PC-3 (cell line): ENCODE measurements at places on chromosomes 7 and 10. TPM values are rescaled to one million over a fixed set of nuclear protein-coding genes. Genes with fewer than 3 reads are reported as not detected.
A peak's percentile ranks its signal among the peaks of the same experiment; 100 is the strongest.

Gene CHPF2
- 30.1 and 36.5 TPM in 2 replicates for total RNA-seq

Gene HPSE2
- 0.15 TPM in 1 of 2 replicates, not detected in the other for total RNA-seq

Gene CLCN1
- 0.55 and 0.69 TPM in 2 replicates for total RNA-seq

Gene MNX1
- total RNA-seq = 2.6 and 3.7 TPM in 2 replicates

Gene MINDY4
- total RNA-seq = 3.0 TPM in 2 replicates

Gene CCDC7
- 14.1 and 19.1 TPM in 2 replicates for total RNA-seq

GRCh38 chr10:91185239-91185875 is 35.1 kb upstream of the PCGF5 start:
- peak; percentile 38 for DNase-seq
- no peak overlapping the region for H3K4me3 ChIP-seq
- H3K27ac ChIP-seq = no peak overlapping the region
- H3K36me3 ChIP-seq = no peaks in the 10 kb centered on the region
- no peaks in the 10 kb centered on the region for H3K27me3 ChIP-seq

- peaks cover 11% of the 10 kb centered on the region for H3K4me1 ChIP-seq
- H3K4me3 ChIP-seq = no peak overlapping the region
- H3K27ac ChIP-seq = no peak overlapping the region
- no peak for DNase-seq
These were observed 17.6 kb upstream of the TMEM26 start for GRCh38 chr10:61470740-61471139.

- DNase-seq = peak; percentile 87
- peaks cover 13% of the 10 kb centered on the region for H3K4me1 ChIP-seq
- H3K27me3 ChIP-seq = no peaks in the 10 kb centered on the region
- H3K4me3 ChIP-seq = no peak overlapping the region
These were observed 23.3 kb upstream of the ZNF282 start for GRCh38 chr7:149171892-149172533.

DNA sequence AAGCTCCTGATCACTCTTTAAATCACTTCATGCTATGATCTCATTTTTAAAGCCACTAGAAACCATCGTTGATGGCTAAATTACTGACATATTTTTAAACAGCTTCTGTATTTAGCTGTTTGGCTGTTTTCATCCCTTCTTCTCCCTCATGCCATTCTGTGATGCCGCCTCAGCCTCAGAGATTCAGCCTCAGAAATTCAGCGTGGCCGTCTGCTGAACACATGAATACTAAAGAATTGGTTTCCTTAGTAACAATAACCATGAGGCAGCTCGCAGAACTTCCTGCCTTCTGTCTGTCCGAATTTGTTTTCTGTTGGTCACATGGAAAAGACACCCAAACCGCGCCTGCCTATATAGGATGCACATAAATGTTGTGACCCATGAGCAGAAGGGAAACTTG is 31.0 kb upstream of the FZD1 start:
- H3K27me3 ChIP-seq = no peaks in the 10 kb centered on the region
- H3K36me3 ChIP-seq = no peaks in the 10 kb centered on the region
- DNase-seq = no peak
- no peak overlapping the region for H3K4me3 ChIP-seq

GRCh38 chr10:110873951-110874350 is 2.2 kb downstream of the PDCD4 start:
- DNase-seq = no peak
- H3K27ac ChIP-seq = no peak overlapping the region
- H3K36me3 ChIP-seq = no peaks in the 10 kb centered on the region
- H3K4me3 ChIP-seq = peak overlapping the region; percentile 86
- no peaks in the 10 kb centered on the region for H3K27me3 ChIP-seq

DNA sequence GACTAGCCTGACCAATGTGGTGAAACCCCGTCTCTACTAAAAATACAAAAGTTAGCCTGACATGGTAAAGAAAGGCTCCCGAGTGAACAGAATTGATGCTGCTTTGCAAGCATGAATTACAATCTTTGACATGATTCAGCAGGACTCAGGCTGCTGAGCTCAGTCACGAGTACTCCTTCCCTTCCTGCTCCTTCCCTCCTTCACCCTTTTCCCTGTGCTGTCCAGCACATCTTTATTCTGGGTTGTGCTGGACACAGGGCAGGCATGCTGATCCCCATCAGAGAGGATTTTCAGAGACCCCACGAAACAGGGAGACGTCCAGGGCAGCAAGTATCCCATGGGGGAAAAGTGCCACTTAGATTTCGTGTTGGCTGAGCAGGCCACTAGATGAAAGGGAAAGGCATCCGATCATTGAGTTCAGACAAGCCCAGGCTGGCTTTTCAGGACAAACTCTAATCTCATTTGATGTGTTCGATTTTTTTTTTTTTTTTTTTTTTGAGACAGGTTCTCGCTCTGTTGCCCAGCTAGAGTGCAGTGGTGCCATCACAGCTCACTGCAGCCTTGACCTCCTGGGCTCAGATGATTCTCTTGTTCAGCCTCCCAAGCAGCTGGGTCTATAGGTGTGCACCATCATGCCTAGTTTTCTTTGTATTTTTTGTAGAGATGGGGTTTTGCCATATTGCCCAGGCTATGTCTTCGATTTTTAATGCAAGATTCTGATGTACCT is 36.5 kb downstream of the BAMBI start:
- H3K27ac ChIP-seq = no peak overlapping the region
- no peaks in the 10 kb centered on the region for H3K4me1 ChIP-seq
- DNase-seq = no peak
- no peaks in the 10 kb centered on the region for H3K27me3 ChIP-seq

GRCh38 chr7:113519472-113519871 is 399.3 kb downstream of the PPP1R3A start:
- H3K36me3 ChIP-seq = no peaks in the 10 kb centered on the region
- H3K27ac ChIP-seq = no peak overlapping the region
- H3K27me3 ChIP-seq = no peaks in the 10 kb centered on the region

GRCh38 chr7:134084488-134085144 is 42.5 kb upstream of the LRGUK start:
- H3K4me3 ChIP-seq = no peak overlapping the region
- no peak overlapping the region for H3K27ac ChIP-seq
- H3K4me1 ChIP-seq = peaks cover 8% of the 10 kb centered on the region
- H3K27me3 ChIP-seq = no peaks in the 10 kb centered on the region

DNA sequence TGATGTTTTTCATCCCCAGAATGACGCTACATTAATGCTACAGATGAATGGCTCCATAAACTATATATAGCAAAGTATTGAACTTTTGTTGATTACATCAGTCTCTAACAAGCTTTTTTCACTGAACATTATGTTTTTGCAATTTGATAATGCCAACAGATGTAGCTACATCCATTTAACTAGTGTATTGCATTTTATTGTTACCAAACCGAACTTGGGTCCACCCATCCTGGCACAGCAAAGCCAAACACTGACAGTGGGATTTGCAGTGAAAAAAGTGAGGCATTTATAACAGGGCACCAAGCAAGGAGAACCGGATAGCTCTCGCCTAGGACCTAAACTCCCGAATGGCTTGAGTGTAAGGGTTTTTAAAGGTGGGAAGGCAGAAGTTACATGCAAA is 182.8 kb upstream of the TNS3 start:
- no peak for DNase-seq
- no peaks in the 10 kb centered on the region for H3K36me3 ChIP-seq
- peaks cover 30% of the 10 kb centered on the region for H3K4me1 ChIP-seq
- H3K4me3 ChIP-seq = no peak overlapping the region
- H3K27me3 ChIP-seq = no peaks in the 10 kb centered on the region

- H3K36me3 ChIP-seq = no peaks in the 10 kb centered on the region
- H3K27me3 ChIP-seq = no peaks in the 10 kb centered on the region
- H3K4me1 ChIP-seq = peaks cover 27% of the 10 kb centered on the region
- peak; percentile 24 for DNase-seq
- H3K27ac ChIP-seq = no peak overlapping the region
These were observed 597 bp downstream of the ZNF277 start for GRCh38 chr7:112206991-112207592.

DNA sequence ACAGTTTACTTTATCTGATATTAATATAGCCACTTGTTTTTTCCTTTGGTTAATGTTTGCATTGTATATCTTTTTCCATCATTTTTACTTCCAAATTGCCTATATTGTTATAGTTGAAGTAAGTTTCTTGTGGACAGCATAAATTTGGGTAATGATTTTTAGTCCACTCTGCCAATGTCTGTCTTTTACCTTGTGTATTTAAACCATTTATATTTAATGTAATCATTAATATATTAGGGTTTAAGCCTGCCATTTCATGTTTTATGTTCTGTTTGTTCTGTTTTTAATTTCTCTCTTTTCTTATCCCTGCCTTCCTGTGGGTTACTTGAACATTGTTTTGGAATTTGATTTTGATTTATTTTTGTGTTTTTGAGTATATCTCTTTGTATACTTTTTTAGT is 12.8 kb upstream of the NOD1 start:
- no peak overlapping the region for H3K4me3 ChIP-seq
- DNase-seq = no peak
- no peaks in the 10 kb centered on the region for H3K27me3 ChIP-seq
- H3K36me3 ChIP-seq = peaks cover under 1% of the 10 kb centered on the region; the same call in 1 of the 2 replicates
- H3K27ac ChIP-seq = no peak overlapping the region

DNA sequence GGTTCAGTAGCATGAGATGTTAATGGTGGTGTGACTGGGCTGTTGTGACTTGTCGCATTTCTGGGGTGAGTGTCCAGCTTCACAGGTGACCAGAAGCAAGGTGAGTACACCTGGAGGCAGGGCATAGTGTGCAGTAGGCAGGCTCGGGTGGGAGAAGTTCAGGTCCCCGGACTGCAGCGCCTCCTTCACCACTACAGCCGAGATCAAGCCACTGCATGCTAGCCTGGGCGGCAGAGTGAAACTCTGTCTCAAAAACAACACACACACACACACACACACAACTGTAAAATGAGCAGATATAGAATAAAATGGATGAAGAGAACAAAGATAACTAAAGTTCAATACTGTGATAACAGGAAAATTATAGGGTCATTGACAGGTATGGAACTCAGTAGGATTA is 11.1 kb upstream of the PARD3 start:
- DNase-seq = no peak
- H3K4me1 ChIP-seq = peaks cover 7% of the 10 kb centered on the region
- no peak overlapping the region for H3K27ac ChIP-seq
- H3K4me3 ChIP-seq = no peak overlapping the region
- no peaks in the 10 kb centered on the region for H3K36me3 ChIP-seq

GRCh38 chr7:99618726-99619125 is 2.0 kb downstream of the ZSCAN25 start:
- peaks cover 38% of the 10 kb centered on the region for H3K36me3 ChIP-seq
- peak; percentile 94 for DNase-seq
- peak overlapping the region; percentile 96; the same call in 1 of the 2 replicates for H3K4me3 ChIP-seq
- peak overlapping the region; percentile 54 for H3K27ac ChIP-seq
- H3K4me1 ChIP-seq = peaks cover 21% of the 10 kb centered on the region

- no peaks in the 10 kb centered on the region for H3K27me3 ChIP-seq
- H3K4me3 ChIP-seq = no peak overlapping the region
- peak; percentile 61 for DNase-seq
- no peak overlapping the region for H3K27ac ChIP-seq
- H3K36me3 ChIP-seq = no peaks in the 10 kb centered on the region
These were observed 58.4 kb downstream of the JCAD start for GRCh38 chr10:30000802-30001571.

GRCh38 chr7:18939771-18940592 is 177.5 kb downstream of the TWIST1 start:
- no peak overlapping the region for H3K27ac ChIP-seq
- DNase-seq = no peak
- no peaks in the 10 kb centered on the region for H3K36me3 ChIP-seq
- H3K4me1 ChIP-seq = no peaks in the 10 kb centered on the region
- H3K4me3 ChIP-seq = no peak overlapping the region

- H3K4me1 ChIP-seq = no peaks in the 10 kb centered on the region
- no peaks in the 10 kb centered on the region for H3K36me3 ChIP-seq
- H3K27ac ChIP-seq = no peak overlapping the region
- H3K27me3 ChIP-seq = no peaks in the 10 kb centered on the region
- no peak overlapping the region for H3K4me3 ChIP-seq
- no peak for DNase-seq
These were observed 45.0 kb upstream of the AKR1C1 start for GRCh38 chr10:4918236-4918635.

- DNase-seq = no peak
- no peaks in the 10 kb centered on the region for H3K27me3 ChIP-seq
- peaks cover 8% of the 10 kb centered on the region; the same call in 1 of the 2 replicates for H3K4me1 ChIP-seq
- no peak overlapping the region for H3K27ac ChIP-seq
- H3K36me3 ChIP-seq = no peaks in the 10 kb centered on the region
- no peak overlapping the region for H3K4me3 ChIP-seq
These were observed 41.8 kb downstream of the CPED1 start for GRCh38 chr7:121030308-121030707.

DNA sequence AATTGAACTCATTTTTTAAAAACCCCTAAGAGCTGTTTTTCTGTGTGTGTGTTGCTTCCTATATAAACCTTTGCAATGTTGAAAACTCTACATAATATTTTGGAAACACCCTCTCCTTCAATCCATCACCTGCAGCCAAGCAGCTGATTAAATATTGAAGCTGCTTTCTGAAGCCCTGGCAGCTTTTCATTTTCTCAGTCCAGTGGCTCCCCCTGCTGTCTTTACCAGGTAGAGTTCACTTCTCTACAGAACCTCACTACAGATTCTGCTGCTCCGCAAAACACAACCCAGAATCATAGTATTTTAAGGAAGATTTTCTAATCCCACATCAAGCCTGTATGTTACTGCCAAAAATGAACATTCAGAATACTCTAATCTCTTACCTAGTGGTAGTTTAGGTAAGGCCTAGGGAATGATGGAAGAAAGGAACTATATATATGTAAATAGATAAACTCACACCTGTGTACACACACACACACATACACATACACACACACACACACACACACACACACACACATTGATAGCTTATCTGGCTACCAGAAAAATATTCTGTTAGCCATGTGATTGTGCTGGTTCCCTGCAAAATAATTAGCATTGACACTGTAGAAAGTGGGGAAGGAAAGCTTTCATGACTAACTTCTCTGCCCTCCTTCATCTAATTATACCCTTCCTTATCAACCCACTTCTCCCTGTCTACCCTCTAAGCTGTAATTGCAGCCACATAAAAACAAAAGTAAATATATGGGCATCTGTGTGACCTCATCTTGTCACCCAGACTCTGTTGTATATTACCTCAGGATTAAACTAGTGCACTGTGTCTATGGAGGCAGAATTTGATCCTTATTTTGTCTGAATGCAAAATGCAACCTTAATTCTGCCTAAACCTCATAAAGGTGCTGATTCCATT is 229.5 kb upstream of the FZD1 start:
- no peaks in the 10 kb centered on the region for H3K27me3 ChIP-seq
- peak; percentile 65 for DNase-seq

- no peaks in the 10 kb centered on the region for H3K27me3 ChIP-seq
- peaks cover 11% of the 10 kb centered on the region for H3K4me1 ChIP-seq
- no peak overlapping the region for H3K27ac ChIP-seq
- no peaks in the 10 kb centered on the region for H3K36me3 ChIP-seq
These were observed 68.5 kb downstream of the EPDR1 start for GRCh38 chr7:37988721-37989650.

DNA sequence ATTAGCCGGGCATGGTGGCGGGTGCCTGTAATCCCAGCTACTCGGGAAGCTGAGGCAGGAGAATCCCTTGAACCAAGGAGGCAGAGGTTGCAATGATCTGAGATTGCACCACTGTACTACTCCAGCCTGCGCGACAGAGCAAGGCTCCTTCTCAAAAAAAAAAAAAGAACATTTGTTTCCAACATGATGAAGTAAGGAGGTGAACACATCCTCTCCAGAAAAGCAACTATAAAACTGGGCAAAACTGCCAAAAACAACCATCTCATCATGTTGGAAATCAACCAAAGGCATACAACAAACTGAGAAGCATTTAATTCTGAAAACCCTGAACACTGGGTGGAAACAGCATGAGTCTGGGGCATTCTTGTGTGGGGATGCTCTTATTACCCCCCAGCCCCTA is 14.3 kb downstream of the PRTFDC1 start:
- no peak for DNase-seq
- no peaks in the 10 kb centered on the region for H3K4me1 ChIP-seq
- H3K27ac ChIP-seq = no peak overlapping the region
- H3K36me3 ChIP-seq = no peaks in the 10 kb centered on the region
- no peaks in the 10 kb centered on the region for H3K27me3 ChIP-seq

GRCh38 chr10:100683004-100683403 is 62.4 kb upstream of the PAX2 start:
- H3K4me1 ChIP-seq = no peaks in the 10 kb centered on the region
- H3K27me3 ChIP-seq = peaks cover 74% of the 10 kb centered on the region
- DNase-seq = no peak
